ENCODE measurements at places on chromosomes 16 and 17. TPM values are rescaled to one million over a fixed set of nuclear protein-coding genes. Genes with fewer than 3 reads are reported as not detected.
A peak's percentile ranks its signal among the peaks of the same experiment; 100 is the strongest.

TLCD3B gene
- not detected for total RNA-seq

ABCC11 gene
- total RNA-seq, result not detected

BAHCC1 gene
- 0.13 TPM for total RNA-seq

GRCh38 chr17:57570724-57571344 is 174.3 kb downstream of the CCDC182 start:
- no peaks in the 10 kb centered on the region for H3K27me3 ChIP-seq
- no peak overlapping the region for H3K4me3 ChIP-seq
- peaks cover 1% of the 10 kb centered on the region for H3K36me3 ChIP-seq
- H3K4me1 ChIP-seq, result peaks cover 4% of the 10 kb centered on the region

DNA sequence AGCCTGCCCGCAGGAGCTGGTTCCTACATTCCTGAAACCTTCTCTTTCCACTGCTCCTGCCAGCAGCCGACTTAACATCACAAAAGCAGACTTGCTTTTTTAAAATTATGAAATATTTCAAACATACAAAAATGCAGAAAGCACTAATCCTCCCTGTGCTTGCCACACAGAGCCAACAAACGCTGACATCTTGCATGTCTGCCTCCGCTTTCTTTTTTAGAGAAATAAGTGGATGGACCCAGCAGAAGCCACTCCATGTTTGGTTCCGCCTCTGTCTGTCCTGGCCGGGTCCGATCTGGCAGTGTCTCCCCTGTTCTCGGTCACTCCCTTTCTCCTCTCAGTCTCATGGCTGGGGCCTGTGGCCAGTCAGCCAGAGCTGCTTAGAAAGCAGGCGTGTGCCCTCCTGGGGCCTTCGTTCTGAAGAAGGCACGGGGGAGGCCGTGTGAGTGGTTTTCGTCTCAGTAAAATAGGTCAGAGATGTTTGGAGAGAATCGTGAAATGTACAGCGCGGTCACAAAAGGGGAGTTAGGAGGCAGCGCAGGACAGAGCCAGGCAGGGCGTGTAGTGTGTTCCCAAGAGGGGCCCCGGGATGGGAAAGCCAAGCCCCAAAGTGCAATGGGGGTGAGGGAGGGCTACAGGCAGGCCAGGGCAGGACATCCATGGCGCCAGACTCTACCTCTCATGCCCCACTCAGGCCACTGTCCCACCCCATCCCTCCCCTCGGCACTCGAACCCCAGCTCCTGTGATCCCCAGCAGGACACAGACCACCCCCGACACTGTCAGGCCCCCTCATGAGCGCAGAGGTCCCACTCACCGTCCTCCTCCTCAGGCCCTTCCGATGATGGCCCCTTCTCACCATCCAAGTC is 23.2 kb downstream of the MXRA7 start:
- H3K4me1 ChIP-seq, result no peaks in the 10 kb centered on the region
- H3K27me3 ChIP-seq, result no peaks in the 10 kb centered on the region
- no peak for DNase-seq
- no peak overlapping the region for H3K4me3 ChIP-seq
- no peaks in the 10 kb centered on the region for H3K36me3 ChIP-seq

GRCh38 chr16:23365602-23366240 is 63.6 kb downstream of the SCNN1B start:
- H3K4me1 ChIP-seq, result peaks cover 4% of the 10 kb centered on the region
- no peaks in the 10 kb centered on the region for H3K36me3 ChIP-seq
- no peaks in the 10 kb centered on the region for H3K27me3 ChIP-seq
- no peak overlapping the region for H3K27ac ChIP-seq

DNA sequence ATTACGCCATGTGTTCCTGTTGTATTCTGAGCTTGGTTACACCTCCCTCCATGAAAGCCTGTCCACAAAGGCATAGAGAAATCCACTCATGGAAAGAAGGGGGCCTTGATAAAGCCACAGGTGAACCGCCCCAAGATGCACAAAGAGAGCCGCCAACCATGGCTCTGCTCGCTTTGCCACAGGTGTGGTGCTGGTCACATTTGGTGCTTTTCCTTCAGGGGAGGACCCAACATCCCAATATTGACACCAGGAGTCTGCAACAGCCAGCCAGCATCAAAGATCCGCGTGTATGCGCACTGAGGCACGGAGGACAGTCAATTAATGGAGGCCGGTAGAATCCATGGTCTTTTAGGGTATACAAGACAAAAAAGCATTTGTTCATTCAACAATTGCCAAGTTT is 7.3 kb downstream of the ABCA3 start:
- H3K27me3 ChIP-seq, result peaks cover 8% of the 10 kb centered on the region
- peaks cover 2% of the 10 kb centered on the region for H3K4me1 ChIP-seq
- no peak overlapping the region for H3K4me3 ChIP-seq

DNA sequence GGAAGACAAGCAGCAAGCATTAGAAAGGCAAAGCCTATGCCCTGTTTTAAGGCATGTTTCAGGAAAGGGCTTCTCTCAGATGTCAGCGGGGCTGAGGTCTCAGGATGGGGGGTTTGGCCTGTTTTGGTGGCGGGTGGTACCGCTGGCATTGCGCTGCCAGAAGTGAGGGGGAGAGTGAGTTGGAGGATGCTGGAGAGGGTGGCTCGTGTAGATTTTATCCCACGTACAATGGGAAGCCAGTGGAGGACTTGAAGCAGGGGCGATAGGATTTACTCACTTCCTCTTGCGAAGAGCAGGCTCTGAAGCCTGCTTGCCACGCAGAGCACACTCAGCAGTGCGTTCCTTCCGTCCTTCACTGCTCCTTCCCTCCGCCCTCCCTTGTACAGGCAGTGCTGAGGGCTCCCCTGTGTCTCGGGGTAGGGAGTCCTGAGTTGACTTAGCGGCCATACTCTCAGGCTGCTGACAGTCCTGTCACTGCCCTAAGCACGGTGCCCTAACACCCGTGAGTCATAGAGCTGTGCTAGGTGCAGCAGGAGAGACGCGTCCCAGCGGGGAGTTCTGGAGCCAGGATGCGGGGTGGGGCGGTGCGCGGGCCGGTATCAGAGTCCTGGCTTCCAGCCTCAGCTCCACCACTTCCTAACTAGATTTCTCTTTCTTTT is 113.1 kb downstream of the SNX29 start:
- no peaks in the 10 kb centered on the region for H3K27me3 ChIP-seq
- peak; percentile 37 for DNase-seq
- H3K27ac ChIP-seq, result peak overlapping the region; percentile 81
- peaks cover 38% of the 10 kb centered on the region for H3K4me1 ChIP-seq

- H3K4me1 ChIP-seq, result no peaks in the 10 kb centered on the region
Observed at GRCh38 chr16:19753815-19754643, 36.0 kb downstream of the IQCK start.
